Stimulated activated CD8-positive, alpha-beta memory T cell treated with anti-CD3 and anti-CD28 coated beads, Interleukin-12 subunit alpha, Interleukin-12 subunit beta, amount 100 ng/mL, for 4 hours (primary cell): ENCODE measurements at places on chromosomes 5 and 9.

DNA sequence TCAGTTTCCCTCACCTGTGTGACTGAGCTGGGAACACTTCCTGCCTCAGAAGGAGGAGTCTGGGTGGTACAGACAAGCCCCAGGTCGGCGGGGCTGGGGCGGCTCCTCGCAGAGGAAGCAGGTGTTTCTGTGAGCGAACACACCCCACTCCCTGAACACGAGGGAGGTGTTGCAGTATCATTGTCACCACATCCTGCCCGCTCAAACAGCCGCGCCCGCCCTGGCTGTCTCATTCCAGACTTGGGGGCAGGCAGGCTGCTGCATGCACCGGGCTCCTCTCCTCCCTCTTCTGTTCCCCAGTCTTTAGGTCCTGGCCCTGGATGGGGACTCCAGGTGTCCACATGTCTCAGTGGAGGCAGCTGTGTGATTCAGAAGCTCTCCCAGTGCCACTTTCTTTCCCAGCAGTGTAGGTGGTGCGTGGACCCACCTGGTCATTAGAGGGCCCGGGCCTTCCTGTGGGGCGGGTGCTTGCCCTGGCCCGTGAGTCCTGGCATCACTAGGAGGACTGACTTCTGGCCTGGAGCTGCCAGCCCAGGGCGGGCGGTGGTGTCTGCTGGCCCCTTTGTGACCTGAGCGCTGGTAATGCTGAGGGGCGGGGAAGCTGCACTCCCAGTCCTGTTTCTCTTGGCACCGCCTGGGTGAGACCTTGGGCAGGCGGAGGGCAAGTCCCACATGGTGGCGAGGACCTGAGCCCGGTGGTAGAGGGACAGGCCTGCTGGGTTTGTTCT is 18.3 kb upstream of the PHYHD1 start:
- peak; percentile 68 for DNase-seq

DNA sequence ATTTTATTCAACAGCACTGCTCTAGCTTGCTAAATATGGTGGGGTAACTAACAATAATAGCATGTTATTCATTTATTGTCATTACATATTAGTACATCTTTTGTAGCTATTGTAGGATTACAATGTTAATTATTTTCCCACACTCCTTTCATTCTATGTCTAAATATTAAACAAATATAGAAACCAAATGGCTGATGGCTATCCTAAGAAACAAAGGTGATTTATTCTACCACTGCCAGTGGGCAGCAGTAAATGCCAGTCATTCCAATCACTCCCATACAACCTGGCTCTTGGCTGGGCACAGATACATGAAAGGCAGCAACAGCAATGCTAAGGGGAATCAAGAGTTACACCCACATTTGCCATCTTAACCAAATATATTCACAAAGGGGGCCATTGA is 84.1 kb downstream of the FRMD3 start:
- no peak for DNase-seq

DNA sequence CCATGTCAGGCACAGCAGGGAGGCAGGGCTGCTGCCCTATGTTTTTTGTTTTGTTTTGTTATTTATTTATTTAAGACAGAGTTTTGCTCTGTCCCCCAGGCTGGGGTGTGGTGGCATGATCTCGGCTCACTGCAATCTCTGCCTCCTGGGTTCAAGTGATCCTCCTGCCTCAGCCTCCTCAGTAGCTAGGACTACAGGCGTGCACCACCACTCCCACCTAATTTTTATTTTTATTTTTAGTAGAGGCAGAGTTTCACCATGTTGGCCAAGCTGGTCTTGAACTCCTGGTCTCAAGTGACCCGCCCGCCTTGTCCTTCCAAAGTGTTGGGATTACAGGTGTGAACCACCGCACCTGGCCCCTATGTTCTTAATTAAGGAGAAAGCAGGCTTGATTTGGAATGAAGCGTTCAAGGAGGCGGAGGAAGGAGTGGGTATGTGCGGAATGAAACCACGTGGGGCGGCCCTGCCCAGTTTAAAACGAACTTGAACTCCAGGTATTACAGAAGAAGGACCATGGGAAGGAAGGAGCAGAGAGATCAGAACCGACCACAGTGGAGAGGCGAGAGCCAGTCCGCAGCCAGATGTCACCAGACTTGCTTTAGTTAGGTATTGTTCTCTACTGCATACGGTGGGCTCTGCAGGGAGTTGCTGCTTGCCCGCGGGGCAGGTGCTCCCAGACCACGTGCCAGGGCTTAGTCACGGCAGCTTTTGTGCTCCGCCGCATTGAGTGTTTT is 34.9 kb upstream of the EPB41L4B start:
- DNase-seq = no peak

GRCh38 chr9:80062567-80062966 is 490.8 kb downstream of the TLE4 start:
- no peak for DNase-seq

GRCh38 chr9:15249042-15249818 is 57.8 kb downstream of the TTC39B start:
- DNase-seq = no peak

DNA sequence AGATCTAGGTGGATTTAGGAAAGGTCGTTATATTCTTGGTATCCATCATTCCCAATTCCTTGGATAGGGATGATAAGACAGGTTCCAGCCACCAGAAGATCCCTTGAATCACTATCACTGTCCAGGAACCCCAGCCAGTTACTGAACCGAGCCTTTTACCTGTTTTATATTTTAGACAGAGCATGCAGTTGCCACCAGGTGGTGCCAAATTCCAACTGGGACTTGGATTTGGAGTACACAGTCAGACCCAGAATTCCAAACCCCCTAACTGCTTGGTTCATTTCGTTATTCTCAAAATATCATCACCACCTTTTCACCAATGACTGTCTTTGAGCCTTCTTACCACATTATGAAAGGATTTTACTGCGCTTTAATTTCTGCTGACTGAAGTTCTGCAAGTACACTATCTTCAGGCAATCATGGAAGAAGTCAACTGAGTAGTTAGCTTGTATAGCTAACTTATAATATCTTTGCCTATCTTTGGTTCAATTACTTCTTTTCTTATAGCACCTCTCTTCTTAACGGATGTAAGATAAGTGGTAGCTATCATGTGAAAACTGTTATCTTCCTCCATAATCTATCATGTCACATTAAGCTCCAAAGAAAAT is 191.8 kb downstream of the PRR16 start:
- DNase-seq = no peak

DNA sequence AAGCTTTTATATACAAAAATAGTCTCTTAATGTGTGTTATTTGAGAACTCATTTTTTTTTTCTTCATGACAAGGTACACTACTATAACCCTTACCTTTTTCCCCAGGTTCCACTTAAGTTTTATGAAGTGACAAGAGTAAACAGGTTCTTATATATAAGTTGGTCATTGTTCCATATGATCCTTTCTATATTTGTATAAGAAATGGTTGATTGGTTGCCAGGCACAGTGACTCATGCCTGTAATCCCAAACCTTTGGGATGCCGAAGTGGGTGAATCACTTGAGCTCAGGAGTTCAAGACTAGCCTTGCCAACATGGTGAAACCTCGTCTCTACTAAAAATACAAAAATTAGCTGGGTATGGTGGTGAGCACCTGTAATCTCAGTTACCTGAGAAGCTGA is 108.3 kb downstream of the PCSK1 start:
- no peak for DNase-seq

DNA sequence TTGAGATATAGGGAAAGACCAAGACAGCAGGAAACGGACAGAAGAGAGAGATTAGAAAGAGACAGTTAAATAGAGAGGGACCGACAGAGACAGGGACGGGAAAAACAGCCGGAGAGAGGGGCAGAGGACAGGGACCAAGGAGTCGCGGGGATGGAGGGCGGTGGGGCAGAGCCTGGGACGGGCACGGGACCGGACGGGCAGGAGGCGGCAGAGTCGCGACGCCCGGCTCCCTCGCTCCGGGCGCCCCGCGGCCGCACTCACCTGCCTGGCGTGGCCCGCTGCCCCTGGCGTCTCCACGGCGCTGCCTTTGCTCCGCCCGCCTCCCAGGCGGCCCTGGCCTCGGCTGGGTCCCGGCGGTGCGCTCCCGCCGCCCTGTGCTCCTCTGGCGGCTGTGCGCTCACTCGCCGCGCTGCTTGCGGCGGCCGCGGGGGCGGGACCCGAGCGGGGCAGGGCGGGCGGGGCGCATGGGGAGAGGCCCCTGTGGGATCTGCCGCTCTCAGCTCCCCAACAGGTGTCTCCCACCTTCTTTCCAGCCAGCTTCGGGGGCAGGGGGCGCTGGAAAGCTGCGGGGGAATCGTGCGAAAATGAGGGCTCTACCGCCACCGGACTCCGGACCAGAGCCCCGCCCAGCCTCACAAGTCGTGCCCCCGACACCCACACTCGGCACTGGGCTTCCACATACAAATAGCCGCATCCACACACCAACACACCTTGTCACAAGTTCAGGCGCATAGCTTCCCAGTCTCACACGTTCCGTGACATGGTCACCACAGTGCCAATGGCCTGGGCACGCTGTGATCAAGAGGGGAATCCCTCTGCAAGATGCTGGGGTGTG is at the start of gene ARID3C:
Gene ARID3C (minus strand): TSS at position 411 of the 835 bp plus-strand sequence. CDS start 1,052 bp downstream, outside the sequence.
- DNase-seq = peak; percentile 37

GRCh38 chr5:72383280-72383679 is 63.1 kb downstream of the PTCD2 start:
- no peak for DNase-seq

GRCh38 chr5:82129723-82130285 is 148.3 kb downstream of the RPS23 start:
- DNase-seq = no peak

- DNase-seq = no peak
Measured at GRCh38 chr5:180201051-180201987, 7.7 kb downstream of the RASGEF1C start.

- DNase-seq = no peak
Measured at GRCh38 chr5:151811593-151812321, 40.0 kb downstream of the G3BP1 start.

GRCh38 chr9:16412740-16413139 is 457.7 kb downstream of the BNC2 start:
- no peak for DNase-seq

- no peak for DNase-seq
Measured at GRCh38 chr9:112349008-112349333, 15.6 kb upstream of the PTBP3 start.

DNA sequence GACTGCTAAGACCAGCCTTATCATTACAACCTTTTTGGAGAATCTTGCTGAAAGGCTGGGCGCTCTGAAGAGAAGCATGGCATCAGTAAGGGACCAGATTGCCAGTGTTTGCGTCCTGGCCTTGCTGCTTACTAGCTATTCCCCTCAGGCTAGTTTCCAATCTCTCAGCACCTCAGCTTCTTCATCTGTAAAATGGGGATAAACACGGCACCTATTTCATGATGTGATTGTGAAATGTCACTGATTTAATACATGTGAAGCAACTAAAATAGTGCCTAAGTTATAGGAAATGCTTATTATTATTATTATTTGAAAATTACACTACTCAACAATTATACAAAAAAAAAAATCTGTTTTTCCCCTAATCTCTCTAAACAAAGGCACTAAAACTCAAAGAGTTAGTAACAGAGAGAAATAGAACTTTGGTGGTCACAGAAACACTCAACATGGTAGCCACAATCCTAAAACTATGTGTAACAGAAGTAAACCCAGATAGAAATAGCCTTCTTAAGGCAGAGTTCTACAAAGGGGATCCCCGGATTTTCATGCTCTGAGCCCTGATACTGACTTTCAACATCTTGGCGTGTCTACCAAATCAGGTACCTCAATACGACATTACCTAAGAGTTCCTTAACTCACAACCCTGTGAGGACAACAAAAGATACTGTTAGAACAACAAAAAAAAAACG is 62.0 kb downstream of the ENC1 start:
- no peak for DNase-seq

DNA sequence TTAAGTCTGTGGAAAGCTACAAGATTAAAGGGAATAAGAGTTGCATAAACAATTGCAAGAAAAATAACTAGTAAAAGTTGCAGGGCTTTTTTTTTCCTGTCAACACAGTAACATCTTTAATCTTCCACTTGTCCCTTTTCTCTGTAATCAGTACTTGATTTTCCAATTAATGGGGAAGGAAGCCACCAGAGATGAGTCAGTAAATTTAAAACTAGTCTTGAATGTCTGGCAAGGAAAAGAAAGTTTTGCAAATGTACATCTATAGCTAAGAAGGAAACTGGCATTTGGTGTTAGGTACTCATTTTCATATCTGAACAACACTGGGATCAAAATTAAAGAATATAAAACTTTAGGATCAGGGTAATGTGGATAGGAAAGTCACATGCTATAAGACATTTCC is 17.1 kb downstream of the DAP start:
- DNase-seq = no peak

- no peak for DNase-seq
Measured at GRCh38 chr9:71048280-71048679, 73.1 kb downstream of the TRPM3 start.

- no peak for DNase-seq
Measured at GRCh38 chr9:107024193-107024592, 161.2 kb downstream of the ZNF462 start.

DNA sequence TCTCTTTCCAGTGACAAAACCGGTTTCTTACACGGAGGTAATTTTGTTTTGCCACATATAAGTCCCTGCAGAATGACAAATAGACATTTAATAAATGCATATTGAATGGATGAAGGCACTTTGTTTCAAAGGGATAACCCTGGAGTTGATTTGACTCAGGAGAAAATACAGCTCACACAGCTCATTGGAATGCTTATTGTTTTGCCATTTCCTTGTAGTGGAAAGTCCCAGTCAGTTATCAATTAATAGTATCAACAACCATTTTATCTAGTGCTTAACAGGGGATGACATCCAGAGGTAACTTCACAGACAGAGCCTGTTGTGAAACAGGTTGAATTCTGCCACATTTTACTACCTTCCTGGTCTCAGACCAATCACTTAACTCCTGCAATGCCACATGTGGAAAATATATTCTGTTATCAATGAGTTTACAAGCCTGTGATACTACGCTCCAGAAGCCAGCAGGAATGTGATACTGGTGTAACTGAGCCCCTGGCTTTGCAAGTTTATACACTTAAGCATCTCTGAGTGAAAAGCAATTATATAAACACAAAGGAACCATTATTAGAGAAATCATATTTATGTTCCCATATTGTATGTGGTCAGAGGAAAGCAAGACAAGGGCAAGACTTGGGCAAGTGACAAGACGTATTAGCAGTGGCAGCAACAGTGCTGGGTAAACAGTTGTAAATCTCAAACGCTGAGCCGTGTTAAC is 123.1 kb upstream of the ANKRD55 start:
- no peak for DNase-seq

- no peak for DNase-seq
Measured at GRCh38 chr5:56077796-56078233, 83.1 kb upstream of the IL6ST start.

- no peak for DNase-seq
Measured at GRCh38 chr5:123438902-123439301, 15.7 kb upstream of the CEP120 start.

GRCh38 chr5:96151891-96152290 is 190.2 kb upstream of the ELL2 start:
- DNase-seq = no peak

GRCh38 chr5:37738865-37739488 is 100.9 kb downstream of the GDNF start:
- DNase-seq = no peak

GRCh38 chr5:149240354-149240998 is 31.2 kb upstream of the AFAP1L1 start:
- peak; percentile 59 for DNase-seq

GRCh38 chr5:40630126-40630525 is 49.6 kb upstream of the PTGER4 start:
- no peak for DNase-seq
